ENCODE measurements at places on chromosomes 2 and 18. TPM values are rescaled to one million over a fixed set of nuclear protein-coding genes. Genes with fewer than 3 reads are reported as not detected.

Gene CAPN14
- polyA plus RNA-seq, result 0.04 TPM

Gene FEV
- not detected for polyA plus RNA-seq

Gene GRHL1
- polyA plus RNA-seq, result 0.63 TPM

Gene TIGD1
- polyA plus RNA-seq, result 6.8 TPM

Gene ATOH8
- polyA plus RNA-seq, result 48.7 TPM

Gene TMEM87B
- polyA plus RNA-seq, result 3.2 TPM

Gene YES1
- 10.7 TPM for polyA plus RNA-seq

Gene POLE4
- polyA plus RNA-seq, result 106 TPM

Gene AQP12A
- not detected for polyA plus RNA-seq

Gene CPO
- polyA plus RNA-seq, result 0.91 TPM

Gene AKAIN1
- not detected for polyA plus RNA-seq

Gene C1GALT1C1L
- 0.39 TPM for polyA plus RNA-seq

Gene KLHL14
- not detected for polyA plus RNA-seq
